Right forelimb (tissue), 1 donor: ENCODE measurements at places on chromosomes 6 and 20.
A peak's percentile ranks its signal among the peaks of the same experiment; 100 is the strongest.

- DNase-seq = no peak
Observed at GRCh38 chr6:101226677-101227135, 166.8 kb upstream of the GRIK2 start.

- DNase-seq = no peak
Observed at GRCh38 chr20:16004108-16004854, 569.0 kb downstream of the KIF16B start.

- DNase-seq = no peak
Observed at GRCh38 chr6:79600812-79601609, 30.1 kb upstream of the SH3BGRL2 start.

DNA sequence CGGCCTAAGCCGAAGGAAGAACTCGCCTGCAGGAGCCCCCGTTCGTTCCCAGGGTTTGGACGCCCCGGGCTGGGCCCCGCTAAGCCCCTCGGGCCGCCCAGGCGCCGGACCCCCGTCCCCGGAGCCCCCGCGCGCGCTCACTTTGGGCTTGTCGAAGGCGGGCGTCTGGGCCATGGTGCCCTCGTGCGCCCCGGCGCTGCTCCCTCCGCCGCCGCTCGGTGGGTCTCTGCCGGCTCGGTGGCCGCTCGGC, 140 bp downstream of the ADA start:
- DNase-seq = no peak

- DNase-seq = no peak
Observed at GRCh38 chr6:112207131-112207530, 47.2 kb downstream of the LAMA4 start.

DNA sequence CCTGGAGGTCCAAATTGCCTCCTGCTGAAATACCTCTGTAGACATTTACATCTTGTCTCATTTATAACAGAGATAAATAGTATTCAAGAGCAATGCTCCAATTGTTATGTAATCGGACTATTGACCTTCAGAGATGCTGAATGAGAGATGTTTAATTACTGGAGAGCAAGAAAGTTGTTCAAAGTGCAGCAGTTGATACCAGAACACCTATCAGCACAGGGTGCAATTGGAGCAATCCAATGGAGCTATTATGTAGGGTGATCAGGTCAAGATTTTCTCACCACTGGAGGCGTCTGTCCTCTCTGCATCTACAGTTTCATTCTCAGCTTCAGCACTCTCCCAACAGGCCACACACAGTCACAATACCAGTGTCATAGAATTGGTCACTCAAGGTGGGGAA, 19.5 kb upstream of the TMX4 start:
- DNase-seq = no peak

GRCh38 chr6:6875818-6876470, 231.8 kb upstream of the RREB1 start:
- no peak for DNase-seq

DNA sequence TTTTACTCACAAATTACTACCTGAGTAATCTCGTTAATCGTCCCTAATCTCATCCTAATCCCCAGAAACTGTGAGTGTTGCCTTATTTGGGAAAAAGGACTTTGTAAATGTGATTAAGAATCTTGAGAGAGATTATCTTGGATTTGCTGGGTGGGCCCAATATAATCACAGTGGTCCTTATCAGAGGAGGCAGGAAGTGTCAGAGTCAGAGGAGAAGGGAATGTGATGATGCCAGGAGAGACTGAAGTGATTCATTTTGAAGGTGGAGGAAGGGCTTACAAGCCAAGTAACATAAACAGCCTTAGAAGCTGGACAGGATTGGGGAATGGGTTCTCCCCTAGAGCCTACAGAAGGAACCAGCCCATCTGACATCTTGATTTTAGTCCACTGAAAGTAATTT, 16.7 kb downstream of the RPP21 start:
- DNase-seq = no peak

GRCh38 chr6:90019216-90019615, 124.9 kb downstream of the GJA10 start:
- no peak for DNase-seq

DNA sequence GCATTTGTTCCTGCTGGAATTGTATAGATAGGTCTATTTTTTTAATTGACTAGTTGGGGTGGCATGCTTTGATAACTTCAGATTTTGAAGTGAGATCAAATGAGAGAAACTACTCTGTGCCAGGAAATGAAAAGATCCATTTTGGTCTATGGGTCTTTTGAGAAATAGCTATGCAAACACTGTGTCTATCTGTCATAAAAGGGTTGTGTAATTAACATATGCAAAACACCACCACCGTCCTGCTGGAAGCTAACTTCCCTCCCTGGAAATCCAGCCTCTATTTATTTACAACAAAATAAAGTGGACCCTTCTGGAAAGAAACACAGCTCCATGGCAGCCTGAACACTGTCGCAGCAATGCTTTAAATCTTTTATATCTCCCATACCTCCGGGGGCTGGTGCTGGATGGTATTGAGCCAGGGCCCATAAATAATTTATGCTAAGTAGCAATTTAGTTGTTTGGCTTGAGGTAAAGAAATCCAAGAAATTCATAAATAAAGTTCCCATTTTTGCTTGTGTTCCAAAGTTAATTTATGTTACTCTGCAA, 244.2 kb upstream of the POU3F2 start:
- no peak for DNase-seq

GRCh38 chr20:45470262-45470931, 844 bp downstream of the WFDC2 start:
- DNase-seq = peak; percentile 66

GRCh38 chr6:147724454-147724853, 216.0 kb downstream of the SAMD5 start:
- no peak for DNase-seq

DNA sequence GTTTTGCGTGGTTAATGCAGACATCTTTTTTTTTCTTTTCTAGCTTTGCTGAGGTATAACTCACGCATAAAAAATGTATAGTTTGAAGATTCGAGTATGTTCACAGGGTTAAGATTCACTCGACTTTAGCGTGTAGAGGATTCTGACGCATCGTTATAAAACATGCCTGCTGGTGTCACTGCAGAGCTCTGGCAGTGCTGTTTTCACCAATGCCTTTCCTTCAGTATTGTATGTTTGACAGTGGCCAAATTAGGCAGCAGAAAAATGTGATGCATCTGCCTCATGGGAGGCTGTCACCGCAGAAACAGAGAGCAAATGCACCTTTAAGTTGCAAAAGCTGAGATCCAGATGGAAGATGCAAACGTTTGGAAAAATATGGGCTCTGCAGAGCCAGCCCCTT, 18.0 kb upstream of the SIRPB2 start:
- DNase-seq = no peak

DNA sequence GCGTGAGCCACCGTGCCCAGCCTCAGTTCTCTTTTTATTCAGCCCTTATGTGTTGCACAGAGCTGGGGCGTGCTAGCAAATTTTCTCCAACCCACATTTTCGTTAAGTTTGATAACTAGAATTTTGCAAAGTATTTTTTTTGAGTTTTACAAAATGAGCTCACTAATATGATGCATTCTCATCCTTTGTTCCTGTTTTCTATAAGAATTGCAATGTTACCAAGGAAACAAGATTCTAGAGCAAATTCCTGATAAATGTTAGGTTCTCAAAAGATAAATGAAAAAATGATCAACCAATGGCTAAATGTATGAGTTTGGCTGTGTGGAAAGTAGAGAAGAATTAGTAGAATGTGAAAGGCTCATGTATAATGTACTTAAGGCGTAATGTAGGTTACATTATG, 529.8 kb downstream of the MAFB start:
- no peak for DNase-seq

DNA sequence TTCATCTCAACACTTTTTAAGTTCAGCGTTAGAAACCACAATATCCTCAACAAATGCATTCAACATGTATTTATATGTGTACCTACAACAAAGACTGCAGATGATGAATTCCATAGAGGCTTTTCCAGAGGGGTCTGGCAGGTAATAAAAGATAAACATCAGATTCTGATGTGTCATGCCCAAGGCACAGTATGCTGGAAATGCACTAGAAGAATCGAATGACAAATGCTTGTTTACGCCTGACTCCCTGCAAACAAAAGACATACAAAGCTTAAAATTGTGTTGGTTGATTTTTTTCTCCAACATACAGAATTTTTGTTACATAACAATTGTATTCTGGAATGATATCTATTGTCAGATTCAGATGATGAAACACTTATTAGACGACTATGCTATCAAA, at the start of gene LGSN:
Gene LGSN (minus strand): TSS at position 45 of the 400 bp plus-strand sequence. CDS start 40 bp downstream, at position 5.
- DNase-seq = no peak

- DNase-seq = peak; percentile 71
Observed at GRCh38 chr6:158706369-158706982, 56.6 kb downstream of the SYTL3 start.

GRCh38 chr6:52964318-52964717, 30.8 kb downstream of the GSTA4 start:
- DNase-seq = no peak

DNA sequence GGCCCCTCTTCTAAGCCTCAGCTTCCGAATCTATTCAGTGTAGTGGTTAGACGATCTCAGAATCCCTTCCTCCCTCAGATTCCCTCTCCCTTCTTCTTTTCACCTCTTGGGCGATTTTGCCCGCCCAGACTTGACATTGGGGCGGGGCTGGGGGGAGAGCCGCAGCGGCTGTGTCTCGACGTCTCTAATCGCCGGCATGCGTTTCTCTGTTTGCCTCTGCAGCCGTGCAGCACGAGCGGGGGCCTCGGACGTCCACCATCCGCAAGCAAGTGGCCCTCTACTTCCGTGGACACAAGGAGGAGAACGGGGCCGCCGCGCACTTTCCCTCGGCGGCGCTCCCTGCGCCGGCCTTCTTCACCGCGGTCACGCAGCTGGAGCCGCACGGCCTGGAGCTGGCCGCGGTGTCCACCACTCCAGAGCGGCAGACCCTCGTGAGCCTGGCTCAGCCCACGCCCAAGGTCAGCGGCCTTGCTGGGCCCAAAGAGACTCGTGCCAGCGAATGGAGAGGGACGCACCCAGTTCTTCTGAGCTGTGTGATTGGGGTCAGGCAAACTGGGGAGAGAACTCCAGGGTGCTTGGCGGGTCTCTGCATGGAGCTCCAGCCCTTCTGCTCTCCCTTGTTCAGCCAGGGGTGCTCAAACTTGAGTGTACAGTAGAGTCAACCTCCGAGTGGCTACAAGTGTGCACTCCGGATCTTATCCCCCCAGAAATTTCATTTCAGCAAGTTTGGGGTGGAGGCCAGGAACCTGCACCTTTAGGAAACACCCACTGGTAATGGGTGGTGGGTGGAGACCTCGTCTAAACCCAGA, 10.7 kb downstream of the NR2E1 start:
- no peak for DNase-seq

- DNase-seq = no peak
Observed at GRCh38 chr6:20085817-20086216, 126.5 kb downstream of the MBOAT1 start.

DNA sequence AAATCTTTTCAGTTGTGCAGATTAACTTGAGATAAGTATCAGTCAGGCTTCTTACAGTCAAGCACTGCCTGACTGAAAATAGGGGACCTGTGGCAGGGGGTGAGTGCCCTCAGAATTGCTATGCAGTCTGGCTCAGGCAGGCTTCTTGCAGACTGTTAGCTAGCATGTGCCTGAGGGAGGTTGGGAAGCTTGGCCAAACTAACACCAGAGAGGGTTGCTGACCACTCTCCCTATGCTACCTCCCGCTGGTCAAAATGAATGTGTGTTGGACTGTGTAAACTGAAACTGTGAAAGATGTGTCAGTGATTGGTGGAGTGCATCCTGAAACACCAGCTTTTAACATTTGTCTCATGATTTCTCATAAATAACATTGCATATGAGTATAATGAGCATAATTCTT, 622.3 kb upstream of the IMPG1 start:
- DNase-seq = no peak

DNA sequence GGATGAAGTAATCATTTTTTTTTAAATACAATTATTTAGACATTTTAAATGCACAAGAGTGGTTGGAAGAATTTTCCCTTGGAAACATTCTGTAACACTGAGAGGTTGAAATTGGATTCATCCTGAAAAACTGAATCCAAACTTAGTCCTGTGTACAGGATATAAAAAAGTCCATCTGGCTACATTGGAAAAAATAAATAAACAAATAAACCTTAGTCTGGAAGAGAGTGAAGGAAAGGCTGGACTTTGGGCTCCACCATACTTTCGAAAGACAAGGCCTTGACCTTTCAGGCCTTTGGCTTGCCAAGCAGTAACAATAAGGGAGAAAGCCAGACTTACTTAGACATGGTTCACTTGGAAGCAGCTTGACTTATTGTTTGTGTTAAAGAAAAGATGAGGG, 664.3 kb downstream of the TENT5A start:
- no peak for DNase-seq

- no peak for DNase-seq
Observed at GRCh38 chr20:34530342-34530741, 14.1 kb downstream of the DYNLRB1 start.

GRCh38 chr6:28357036-28357435, 7.3 kb downstream of the ZKSCAN3 start:
- DNase-seq = no peak

GRCh38 chr20:32999603-33000250, 4.5 kb downstream of the SUN5 start:
- no peak for DNase-seq

DNA sequence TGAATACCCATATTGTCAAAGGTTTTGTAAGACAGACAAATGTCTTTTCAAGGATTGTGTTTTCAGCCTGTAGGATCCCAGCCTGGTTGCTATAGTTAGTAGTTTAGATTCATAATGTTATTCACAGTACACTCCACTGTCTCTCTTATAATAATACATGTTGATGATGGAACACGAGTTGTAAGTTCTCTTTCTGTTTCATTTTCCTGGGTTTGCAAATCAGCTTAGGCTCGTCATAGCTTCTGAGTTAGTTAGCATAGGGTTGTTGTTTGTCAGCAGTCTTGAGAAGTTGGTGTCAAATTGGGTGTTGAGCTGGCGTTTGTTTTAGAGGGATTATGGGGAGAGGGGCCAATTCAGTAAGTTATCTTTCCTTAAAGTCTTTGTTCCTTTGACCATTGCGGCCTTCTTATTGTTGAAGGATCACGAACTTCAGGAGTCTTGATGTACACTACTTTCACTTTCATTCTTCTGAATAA, 45.8 kb downstream of the QKI start:
- no peak for DNase-seq

DNA sequence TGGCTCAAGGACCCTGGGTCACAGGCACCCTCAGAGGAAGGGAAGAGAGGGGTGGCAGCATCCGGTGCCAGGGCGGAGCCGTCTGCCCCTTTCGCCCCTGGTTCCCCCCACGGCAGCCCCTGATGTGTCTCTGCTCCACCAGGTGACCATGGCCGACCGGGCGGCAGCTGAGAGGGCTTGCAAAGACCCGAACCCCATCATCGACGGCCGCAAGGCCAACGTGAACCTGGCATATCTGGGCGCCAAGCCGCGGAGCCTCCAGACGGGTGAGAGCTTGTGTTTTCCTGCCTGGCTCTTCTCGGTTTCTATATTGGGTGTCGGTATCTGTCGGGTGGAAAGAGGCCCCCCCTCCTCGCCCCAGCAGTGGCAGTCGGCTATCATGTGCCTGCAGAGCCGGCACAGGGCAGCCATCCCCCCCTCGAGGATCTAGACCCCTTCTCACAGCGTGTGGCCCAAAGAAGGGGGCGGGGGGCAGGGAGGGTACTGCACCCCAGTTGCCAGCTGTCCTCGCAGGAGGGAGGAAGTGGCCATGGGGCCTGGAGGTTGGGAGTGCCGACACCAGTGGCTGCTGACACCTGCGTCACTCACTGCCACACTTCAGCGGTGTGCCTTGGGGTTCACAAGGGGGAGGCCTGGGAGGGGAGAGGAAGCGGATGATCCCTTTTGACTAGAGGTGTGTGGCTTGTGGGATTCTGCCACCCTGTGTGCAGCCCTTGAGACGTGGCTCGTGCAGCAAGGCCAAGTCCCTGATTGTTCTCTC, 1.5 kb downstream of the RBM38 start:
- no peak for DNase-seq
